ENCODE measurements at places on chromosomes 11 and 22.
A peak's percentile ranks its signal among the peaks of the same experiment; 100 is the strongest.

GRCh38 chr22:17888855-17889254, 114.6 kb upstream of the BID start:
- DNase-seq: no peak

GRCh38 chr11:107563702-107564101, 1.8 kb downstream of the ALKBH8 start:
- DNase-seq: peak; percentile 62

DNA sequence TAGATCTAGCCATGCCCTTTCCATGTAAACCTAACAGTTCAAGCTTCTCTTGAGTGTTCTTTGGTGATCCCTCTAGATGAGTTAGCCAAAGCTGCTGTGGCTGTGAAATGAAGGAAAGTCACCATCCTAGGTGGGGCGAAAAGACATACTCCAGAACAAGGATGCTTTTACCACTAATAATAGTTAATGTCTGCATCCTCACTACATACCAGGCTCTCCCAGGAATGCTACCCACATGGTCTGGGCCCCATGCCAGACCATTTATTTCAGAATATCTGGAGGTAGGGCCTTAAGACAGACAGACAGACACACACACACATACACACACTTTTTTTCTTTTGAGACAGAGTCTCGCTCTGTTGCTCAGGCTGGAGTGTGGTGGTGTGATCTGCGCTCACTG, 14.7 kb downstream of the ABTB2 start:
- DNase-seq: no peak

- DNase-seq: no peak
These were observed 55.9 kb upstream of the DRD2 start for GRCh38 chr11:113531083-113531482.

GRCh38 chr22:26800858-26801257, 143.5 kb downstream of the MIAT start:
- no peak for DNase-seq

GRCh38 chr11:5527716-5528115, 11.2 kb upstream of the UBQLNL start:
- DNase-seq: no peak

DNA sequence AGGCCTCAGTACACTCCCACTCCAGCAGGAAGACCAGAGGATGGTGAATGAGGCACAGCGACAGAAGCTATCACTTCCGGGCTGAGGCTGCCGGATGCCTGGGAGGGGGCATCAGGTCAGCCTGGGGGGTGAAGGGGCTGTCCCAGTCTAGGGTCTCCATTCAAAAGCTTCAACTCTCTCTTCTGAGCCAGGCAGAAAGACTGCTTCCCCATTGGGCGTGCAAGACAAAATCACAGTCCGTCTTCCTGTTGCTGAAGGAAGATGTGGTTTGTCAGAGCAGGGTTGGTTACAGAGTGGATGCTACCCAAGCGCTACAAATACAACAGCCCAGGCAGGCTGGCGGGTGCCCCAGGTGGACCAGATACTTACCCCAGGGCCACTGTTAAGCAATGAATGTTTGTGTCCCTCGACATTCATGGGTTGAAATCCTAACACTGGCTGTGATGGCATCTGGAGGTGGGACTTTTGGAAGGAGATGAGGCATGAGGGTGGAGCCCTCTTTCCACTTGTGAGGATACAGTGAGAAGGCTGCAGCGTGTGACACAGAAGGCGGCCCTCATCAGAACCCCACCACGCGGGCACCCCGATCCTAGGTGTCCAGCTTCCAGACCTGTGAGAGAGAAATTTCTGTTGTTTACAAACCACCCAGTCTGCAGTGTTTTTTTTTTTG, 12.0 kb downstream of the UPK3A start:
- DNase-seq: no peak

DNA sequence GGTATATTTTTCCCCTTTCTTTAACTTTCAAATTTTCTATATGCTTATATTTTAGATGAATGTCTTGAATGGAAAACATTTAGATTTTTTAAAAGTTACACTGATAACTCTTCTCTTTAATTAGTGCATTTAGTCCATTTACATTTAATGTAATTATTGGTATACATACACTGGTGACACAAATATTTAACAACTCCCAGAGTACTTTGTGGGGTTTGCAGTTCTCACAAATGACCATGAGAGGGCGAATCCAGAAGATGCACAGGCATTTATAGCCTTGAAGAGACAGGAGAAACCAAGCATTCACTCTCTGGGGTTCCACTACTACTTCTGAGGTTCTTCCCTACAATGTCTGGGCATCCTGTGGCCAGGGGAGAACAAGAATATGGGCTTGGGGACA, 125.1 kb downstream of the TIMP3 start:
- no peak for DNase-seq

GRCh38 chr11:48005136-48005535, 24.8 kb downstream of the PTPRJ start:
- no peak for DNase-seq

DNA sequence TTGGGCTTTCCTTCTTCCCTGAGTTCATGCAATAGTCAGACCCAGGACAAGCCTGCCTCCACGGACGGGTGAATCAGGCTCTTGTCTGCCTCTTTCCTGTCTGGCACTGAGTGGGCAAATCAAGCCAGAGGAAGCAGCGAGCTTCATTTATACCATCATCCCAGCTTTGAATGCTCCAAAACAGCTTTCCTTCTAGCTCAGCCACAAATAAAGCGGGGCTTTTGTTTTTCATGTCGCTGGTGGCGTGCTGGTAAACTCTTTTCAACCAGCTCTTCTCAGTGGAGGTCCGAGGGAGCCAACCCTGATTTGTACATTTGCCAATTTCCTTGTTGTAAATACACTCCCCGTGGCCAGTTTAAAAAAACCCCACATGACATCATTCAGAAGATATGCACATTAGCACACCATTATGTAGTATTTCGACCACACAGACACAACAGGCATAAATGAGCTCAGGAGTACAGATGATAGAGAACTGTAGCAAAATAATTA, 8.6 kb downstream of the C11orf91 start:
- DNase-seq: peak; percentile 92

GRCh38 chr11:107473792-107474191, 16.2 kb upstream of the CWF19L2 start:
- no peak for DNase-seq

GRCh38 chr11:127888386-127888785, 699.0 kb downstream of the ETS1 start:
- no peak for DNase-seq

GRCh38 chr11:75549370-75549958, 12.6 kb upstream of the SERPINH1 start:
- no peak for DNase-seq

DNA sequence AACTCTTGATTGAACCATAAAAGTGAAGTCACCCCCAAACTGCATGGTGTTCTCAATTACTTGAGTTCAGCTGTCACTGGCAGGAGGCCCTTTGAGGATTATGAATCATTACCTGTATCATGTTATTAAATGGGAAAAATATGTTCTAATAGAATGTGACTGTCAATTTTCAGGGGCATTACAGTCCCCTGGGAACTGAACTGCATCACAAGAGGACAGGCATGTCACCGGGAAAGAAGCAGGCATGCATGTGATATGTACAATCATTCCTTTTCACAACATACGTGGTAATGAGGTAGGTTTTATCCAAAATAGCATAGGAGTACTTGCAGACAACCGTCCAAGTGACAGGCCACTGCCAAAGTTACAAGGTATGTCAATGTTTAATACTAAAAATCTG, 165.8 kb downstream of the MAML2 start:
- DNase-seq: no peak

DNA sequence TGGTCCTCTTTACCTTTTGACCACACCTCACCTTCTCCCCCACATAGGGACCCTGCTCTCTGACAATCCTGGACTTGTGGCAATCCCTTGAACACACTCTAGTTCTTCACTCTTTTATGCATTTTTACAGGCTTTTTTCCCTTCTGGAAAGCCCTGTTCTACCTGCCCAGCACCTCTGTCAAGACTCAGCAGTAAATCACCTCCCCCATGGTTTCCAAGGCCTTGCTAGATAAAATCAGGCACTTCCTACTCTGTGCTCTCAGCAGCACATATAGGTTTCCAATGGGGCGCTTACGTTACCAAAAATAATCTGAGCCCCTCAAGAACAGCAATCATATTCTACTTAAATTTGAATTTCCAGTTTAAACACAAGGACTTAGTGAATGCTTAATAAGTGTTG, 53.9 kb downstream of the ETS1 start:
- no peak for DNase-seq

DNA sequence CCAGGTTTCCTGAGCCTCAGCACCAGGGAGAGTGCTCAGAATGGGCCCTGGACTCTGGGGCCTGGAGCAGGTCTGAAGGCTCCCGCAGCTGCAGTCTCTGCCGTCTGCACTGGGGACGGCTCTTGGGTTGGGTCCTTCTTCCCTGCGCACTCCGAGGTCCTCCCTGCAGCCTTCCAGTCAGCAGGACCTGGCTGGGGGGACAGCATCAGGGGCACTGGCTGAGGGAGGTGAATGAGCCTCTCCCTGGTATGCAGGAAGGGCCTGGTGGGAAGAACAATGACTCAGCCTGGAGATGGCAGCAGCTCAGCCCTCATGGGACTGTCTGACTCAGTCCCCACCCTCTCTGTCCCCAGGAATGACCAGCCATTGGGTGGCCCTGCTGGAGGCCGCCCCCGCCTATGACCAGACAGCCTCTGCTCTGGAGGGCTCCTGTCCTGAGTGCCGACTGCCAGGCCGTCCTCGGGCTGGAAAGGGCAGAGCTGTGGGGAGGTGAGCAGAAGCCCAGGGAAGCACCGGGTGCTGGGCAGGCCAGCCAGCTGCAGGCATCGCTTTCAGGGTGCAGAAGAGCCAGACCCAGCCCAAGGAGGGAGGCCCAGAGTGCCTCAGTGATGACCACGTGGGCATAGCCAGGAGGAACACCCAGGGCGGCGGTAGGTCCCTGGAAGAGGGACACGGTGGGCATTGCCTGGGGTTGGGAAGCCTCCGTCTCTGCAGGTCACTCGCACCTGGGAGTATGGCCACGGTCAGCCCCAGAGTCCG, 455.0 kb downstream of the BRD1 start:
- DNase-seq: no peak

GRCh38 chr22:33073989-33074418, 15.8 kb upstream of the SYN3 start:
- no peak for DNase-seq

GRCh38 chr11:63505857-63506528, at the start of gene LGALS12:
LGALS12 (plus strand) TSS chr11:63506084; CDS start chr11:63506459, 375 bp downstream.
- no peak for DNase-seq
